ENCODE measurements at places on chromosomes 3 and 15.

DNA sequence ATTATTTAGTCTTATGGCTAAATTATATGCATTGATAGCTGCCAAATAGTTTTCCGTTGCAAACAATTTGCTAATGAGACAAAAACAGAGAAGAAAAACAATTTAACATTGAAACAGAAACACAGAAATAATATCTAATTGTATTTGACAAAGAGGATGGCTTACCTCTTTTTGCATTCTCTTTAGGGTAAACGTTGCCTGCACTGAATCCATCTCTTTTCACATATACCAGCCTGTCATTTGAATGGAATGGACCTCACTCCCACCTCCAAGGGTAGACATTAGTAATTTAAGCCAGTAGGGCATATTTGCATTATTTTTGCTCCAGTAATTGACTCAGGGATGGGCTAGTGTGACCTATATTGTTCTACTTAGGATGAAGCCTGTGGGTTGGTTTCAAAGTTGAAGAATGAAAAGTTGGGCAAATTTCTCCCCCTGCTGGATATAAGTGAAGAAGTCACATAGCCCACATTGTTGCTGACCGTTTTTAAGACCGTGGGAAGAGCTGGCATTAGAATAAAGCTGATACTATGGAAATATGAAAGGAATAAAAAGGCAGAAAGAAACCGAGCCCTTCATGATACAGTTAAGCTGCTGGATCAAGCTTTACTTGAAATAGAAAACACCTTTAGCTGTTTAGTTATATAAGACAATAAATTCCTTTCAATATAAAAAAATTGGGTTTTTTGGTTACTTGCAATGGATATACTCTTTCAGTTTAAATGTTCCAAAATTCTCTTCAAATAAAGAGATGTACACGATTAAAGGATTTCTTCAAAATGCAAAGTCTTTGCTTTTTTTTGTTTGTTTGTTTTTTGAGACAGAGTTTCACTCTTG lies 26.9 kb downstream of the PIERCE2 start:
- no peak for DNase-seq

DNA sequence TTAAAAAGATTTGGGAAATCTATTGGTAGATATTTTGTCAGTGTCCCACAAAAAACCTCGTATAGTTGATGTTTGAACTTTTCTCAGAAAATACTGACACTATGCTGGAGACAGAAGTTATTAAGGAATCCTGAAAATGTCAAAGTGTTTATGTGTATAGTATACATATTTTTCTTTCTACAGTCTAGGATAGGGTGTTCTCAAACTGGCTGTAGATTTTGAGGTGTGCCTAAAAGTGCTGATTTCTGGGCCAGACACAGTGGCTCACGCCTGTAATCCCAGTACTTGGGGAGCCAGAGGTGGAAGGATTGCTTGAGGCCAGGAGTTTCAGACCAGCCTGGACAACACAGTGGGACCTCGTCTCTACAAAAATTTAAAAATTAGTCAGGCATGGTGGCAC lies 322.0 kb downstream of the NLGN1 start:
- DNase-seq, result no peak

DNA sequence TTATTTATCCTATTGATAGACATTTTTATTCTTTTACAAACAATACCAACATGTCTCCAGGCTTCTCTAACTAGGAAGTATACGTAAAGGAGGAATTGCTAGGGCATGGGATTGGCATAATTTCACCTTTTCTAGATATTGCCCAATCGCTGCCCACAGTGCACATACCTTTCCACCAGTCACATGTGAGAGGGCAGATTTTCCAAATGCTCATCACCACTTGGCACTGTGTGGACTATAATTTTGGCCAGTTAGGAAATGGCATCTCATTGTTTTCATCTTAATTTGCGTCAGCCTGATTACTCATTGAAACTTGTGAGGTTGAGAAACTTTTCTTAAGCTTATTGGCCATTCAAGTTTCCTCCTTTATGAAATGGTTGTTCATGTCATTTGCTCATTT lies 57.4 kb upstream of the POLR2M start:
- no peak for DNase-seq

- no peak for DNase-seq
Measured at GRCh38 chr3:111695636-111696117, 100.5 kb upstream of the ZBED2 start.

DNA sequence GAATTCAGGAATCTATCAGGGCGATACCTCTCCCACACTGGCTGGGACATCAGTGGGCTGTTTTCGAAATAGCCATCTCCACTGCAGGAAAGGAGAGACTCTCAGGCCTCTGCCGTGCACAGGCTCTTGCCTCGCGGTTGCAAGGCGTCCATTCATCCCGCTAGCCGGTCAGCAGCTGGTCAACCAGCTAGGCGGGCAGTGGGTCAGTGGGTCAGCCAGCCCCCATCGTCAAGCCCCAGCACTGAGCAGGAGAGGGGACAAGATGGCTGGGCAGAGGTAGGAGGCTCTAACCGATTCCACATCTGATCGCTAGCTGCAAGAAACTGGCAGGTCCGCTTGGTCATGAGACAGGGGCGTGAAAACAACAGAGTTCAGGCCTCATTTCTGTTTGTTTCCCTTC lies 45.1 kb downstream of the MUC4 start:
- no peak for DNase-seq

Measured in stimulated activated CD4-positive, alpha-beta T cell treated with anti-CD3 and anti-CD28 coated beads, Interleukin-15, amount 100 ng/mL, for 1 hour (primary cell).